WTC11 (cell line): ENCODE measurements at places on chromosomes 6 and 20.
A peak's percentile ranks its signal among the peaks of the same experiment; 100 is the strongest.

DNA sequence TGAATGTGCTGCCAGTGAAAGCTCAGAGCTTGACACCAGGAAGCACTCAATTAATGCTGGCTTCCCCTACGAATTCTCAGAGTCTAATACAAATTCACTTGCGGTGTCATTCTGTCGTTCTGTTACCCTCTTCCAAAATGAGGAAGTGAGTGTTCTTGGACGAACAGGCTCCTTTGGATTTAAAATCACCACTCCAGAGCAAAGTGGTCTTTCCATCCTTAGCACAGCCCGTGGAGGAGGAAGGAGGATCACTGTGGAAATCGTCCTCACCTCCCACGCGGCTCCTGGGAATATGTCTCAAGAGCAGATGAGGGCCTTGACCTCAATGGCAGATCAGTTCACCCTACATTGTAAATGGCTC, 41.7 kb downstream of the RIOK1 start:
- no peak overlapping the region for H3K4me3 ChIP-seq
- peaks cover 17% of the 10 kb centered on the region for H3K4me1 ChIP-seq
- H3K27me3 ChIP-seq, result no peaks in the 10 kb centered on the region
- DNase-seq, result no peak
- no peaks in the 10 kb centered on the region for H3K36me3 ChIP-seq
- H3K27ac ChIP-seq, result 0 out of 2 replicates have a peak overlapping the region, but pooled peaks have one; percentile 29

DNA sequence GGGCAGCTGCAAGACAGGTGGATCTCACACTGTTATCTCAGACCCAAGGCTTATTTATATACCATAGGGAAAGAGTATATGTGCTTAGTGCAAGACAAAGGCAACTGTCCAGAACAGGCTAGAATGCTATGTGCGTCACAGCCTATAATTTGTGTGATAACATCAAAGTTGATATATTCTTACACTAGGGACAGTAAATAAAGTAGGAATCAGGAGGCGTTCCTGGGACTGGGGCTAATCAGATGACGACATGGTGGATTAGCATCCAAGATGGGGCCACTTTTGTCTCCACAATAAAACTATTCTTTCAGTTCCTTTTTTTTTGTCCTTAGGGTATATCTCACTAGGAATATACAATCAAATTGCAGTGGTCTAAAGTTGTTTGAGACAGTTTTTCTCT, 54.9 kb upstream of the IER3 start:
- H3K27me3 ChIP-seq, result peaks cover 8% of the 10 kb centered on the region
- no peak overlapping the region for H3K4me3 ChIP-seq
- no peaks in the 10 kb centered on the region for H3K36me3 ChIP-seq
- no peaks in the 10 kb centered on the region for H3K4me1 ChIP-seq
- no peak overlapping the region for H3K27ac ChIP-seq

DNA sequence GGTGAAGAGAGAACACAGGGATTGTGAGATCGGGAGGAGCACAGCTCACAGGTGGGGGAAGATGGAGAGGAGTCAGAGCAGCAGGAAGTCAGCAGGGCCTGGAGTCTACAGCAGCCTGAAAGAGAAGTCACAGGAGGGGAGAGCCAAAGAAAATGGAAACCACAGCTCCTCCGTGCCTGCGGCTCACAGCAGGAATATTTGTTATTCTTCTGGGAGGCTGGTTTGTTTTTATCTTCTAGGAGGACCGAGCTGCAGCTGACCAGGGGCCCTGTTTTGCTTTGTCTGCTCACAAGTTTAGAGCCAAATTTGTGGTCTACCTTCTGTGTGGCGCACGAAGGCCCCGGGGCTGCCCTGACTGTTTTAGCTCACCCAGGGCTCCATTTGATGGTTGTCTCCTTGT, 81.8 kb downstream of the CLIC5 start:
- H3K27me3 ChIP-seq, result peaks cover 23% of the 10 kb centered on the region
- H3K36me3 ChIP-seq, result no peaks in the 10 kb centered on the region

- no peak for DNase-seq
- H3K27ac ChIP-seq, result no peak overlapping the region; the same call in 1 of the 2 replicates
- no peak overlapping the region for H3K4me3 ChIP-seq
- H3K4me1 ChIP-seq, result peaks cover 15% of the 10 kb centered on the region
These were observed 1.2 kb upstream of the TSPO2 start for GRCh38 chr6:41040940-41041536.
